ENCODE measurements at places on chromosomes 2 and 18.

- DNase-seq, result no peak
Observed at GRCh38 chr2:195360242-195360641, 296.8 kb upstream of the SLC39A10 start.

DNA sequence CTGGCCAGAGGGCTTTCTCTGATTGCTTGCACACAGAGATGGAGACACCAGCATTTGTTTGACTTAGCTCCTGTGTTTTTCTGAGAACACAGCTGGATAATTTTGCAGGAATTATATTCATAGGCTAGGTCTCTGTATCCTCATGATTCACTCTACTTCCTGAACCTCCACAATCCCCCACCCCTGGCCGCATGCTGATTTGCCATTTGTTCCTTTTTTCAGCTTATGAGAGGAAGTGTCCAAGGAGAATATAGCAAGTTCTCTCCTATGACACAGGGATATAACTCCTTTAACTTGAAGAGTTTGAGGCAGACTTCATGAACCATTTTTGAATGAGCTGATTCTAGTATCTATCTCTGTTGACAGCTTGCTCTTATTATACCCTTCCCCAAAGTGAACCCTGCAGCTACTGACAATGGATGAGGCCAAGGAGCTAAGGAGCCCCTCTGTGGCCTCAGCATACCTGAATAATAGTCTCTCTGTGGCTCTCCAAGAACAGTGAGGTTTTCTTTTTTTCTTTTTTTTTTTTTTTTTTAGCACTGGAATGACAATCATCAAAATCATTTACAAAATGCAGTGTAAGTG, 15.4 kb downstream of the CAVIN2 start:
- DNase-seq, result no peak

DNA sequence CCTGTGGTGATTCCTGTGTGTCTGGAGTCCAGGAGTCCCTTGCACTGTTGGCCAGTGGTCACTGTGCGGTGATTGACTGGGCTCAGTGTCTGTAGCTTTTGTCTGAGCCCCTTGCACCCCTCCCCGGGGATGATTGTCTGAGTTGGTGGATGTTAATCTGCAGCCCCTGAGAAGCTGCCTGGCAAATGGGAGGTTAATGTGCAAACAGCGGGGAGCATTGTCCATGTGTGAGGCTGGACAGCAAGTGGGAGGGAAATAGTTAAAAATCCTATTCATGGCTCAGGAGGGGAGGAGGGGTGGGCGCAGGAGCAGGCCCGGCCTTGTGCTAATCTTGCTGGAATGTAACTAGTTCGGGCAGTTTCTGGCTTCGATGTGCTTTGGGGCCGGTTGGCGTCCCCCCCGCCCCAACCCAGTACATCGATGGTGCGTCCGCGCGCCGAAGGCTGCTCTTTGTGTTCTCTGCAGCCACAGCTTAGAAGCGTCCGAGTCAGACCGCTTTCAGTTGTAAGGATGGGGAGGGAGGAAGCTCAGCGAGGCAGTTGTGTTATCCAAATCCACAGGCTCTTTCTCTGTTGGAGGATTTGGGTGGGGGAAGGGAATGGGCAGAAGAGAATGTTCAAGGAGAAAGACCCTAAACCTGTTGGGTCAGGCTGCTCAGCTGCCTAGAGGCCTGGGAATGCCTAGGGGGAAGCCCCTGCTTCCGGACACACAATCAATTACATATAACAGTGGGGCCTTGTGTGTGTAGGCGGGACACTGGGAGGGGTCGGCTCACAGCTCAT, 71.8 kb downstream of the TGOLN2 start:
- DNase-seq, result no peak

- DNase-seq, result peak; percentile 18
Observed at GRCh38 chr2:96111823-96112500, 4.4 kb downstream of the ADRA2B start.

- no peak for DNase-seq
Observed at GRCh38 chr2:10356439-10356811, 53.7 kb downstream of the HPCAL1 start.

DNA sequence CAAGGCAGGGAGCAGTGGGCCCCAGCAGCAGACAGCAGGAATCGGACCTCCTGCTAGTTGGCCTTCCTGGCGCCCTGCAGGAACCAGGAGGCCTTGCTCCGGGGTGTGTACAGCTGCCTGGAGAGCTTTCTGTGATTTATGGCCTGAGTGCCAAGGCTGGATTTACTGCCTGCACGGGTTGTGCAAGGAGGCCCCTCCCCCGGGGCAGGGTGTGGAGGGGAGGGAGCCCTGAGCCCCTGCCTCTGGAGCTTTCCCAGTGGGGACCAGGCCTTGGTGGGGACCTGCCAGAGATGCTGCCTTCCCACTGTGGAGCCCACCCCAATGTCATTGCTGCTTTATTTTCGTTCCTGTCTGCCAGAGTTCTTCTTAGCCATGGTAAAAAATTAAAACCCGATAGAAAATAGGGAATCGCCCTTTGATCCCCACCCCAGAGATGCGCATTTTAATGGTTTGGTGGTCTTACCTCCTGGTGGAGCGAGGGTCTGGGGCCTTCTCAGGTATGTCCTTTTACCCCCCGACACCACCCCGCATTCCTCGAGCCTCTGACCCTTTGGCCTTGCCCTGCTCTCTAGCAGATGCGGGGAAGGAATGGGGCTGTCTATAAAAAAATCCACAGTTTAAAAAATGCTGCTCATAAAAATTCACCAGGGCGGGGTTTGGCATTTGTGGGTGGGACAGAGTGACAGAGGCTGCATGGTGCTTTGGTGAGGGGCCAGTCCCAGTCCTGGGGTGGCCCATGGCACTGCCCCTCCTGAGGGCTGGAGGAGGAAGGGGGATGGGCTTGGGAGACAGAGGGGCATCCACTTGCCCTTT, 6.9 kb upstream of the RALB start:
- DNase-seq, result no peak

DNA sequence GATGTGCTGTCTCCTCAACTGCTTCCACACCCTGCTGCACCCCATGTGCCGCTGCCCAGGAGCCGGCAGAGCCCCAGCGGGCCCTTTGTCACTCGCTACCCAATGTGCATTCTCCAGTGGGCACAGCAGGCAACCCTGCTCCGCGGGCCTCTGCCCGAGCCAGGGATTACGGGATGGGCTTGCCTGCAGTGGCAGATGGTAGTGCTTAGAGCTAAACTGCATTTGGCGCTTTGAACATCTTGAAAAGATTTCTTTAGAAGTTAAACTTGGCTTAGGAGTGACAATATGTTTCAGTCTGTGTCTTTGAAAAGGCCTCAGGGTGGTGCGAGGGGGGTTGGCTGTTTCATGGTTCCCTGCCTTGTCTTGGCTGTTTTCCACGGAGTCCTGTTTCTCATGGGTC, 84.0 kb upstream of the BOD1L2 start:
- no peak for DNase-seq

DNA sequence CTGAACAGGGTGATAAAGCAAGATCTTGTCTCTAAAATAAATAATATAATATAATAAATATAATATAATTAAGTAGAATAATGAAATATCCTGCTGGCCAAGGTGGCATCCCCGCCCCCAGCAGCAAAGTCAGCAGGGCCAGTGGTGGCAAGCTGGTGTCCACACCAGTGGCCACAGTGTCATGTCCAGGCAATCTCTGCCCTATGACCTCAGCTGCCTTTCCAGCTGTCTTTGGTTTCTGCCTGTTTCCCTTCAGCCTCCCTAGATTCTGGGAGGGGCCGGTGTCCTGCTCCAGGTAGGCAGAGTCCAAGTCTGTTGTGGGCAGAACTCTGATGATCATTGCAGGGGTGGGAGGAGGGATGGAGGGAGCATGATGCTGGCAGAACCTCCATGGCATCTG, 16.2 kb upstream of the STEAP3 start:
- no peak for DNase-seq

GRCh38 chr18:7084080-7085065, 33.2 kb downstream of the LAMA1 start:
- DNase-seq, result no peak

DNA sequence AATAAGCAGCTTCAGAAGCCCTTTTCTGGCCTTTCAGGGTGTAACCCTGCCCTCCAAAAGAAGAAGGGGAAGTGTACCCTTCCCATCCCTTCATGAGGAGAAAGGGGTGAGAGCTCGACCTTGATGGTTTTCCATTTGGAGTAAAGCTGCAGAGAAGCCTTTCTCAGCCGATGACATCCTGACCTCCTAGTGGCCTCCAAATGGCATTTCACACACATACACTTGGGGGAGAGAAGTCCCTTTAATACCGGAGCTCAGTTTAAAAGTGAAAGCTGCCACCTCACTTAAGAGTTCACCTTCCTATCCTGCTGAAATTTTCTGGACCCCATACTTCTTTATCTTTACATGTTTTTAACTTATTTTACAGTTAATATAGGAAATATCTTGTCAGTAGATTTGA, 716.7 kb downstream of the DCDC2C start:
- no peak for DNase-seq

GRCh38 chr2:176820371-176820932, 392.1 kb upstream of the HNRNPA3 start:
- no peak for DNase-seq

GRCh38 chr2:127261804-127262406, 32.0 kb downstream of the ERCC3 start:
- no peak for DNase-seq

DNA sequence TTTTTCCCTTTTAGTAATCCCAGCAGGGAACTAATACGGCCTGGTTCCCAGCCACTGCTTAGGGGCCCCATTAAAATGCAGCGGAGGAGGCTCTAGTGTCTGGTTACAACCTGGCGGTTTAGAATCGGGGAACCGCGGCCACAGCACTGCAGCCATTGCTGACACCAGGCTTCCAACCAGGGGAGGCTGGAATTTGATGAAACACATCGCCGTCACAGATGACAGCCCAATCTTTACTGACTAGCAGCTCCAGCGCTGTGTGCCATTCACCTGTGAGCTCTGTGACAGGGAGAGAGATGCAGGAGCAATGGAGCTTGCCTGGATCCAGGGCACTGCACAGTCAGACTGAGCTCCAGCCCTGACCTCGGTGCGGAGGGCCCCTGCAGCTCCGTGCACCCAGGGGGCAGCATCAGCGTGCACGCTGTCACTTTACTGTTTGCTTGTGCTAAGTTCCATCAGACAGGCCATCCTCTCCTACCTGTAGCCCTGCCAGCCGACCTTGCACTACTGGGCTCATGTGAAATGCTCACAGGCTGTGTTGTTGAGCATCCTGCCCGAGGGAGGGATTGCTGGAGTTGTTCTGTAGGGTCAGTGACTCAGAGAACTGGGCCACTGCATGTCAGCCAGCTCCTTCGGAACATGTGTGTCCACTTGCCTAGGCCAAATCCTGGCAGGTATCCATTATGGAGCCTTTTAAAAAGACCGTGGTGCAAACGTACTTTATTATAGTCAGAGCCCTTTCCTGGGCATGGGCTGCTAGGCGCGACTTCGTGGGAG, 203.5 kb downstream of the SEPTIN10 start:
- no peak for DNase-seq

- no peak for DNase-seq
Observed at GRCh38 chr2:38643021-38643671, 22.8 kb upstream of the GALM start.

- DNase-seq, result no peak
Observed at GRCh38 chr18:79396431-79397246, 909 bp downstream of the NFATC1 start.

DNA sequence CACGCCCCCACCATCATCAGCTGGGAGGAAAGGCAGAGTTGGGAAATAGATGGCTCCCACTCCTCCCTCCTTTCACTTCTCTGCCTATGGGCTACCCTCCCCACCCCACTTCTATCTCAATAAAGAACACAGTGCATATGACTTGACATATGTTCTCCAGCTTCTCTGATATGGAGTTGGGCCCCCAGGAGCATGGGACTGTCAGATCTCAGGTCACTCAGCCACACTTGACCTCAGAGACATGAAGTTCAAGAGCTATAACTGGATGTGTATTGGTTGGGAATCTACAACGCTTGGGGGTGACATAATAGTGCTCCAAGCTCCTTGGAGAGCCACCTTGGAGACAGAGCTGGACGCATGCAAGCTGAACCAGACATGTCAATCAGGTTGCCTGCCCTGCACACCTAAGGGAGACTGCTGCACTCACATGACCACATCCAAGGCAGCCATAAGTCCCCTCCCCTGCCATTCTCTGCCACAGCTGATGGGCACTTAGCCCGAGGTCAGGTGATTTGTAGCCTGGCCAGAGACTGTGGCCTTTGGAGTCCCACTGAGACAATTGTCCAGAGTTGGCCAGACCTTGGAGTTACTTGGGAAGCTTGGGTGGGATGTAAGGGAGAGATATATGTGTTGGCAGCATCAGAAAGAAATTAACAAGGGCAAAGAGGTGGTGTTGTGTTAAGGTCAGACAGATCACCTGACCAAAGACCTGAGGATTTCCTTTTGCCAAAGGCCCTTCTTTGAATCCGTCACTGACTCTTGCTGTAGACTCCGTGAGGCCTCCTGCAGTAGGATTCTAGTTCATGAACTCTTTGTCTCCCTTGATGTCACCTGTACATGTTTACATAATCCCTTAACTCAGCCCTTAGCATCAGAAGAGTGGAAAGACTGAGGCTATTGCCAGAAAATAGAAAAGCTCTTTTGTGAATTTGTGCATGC, 3.7 kb downstream of the INHA start:
- DNase-seq, result no peak

DNA sequence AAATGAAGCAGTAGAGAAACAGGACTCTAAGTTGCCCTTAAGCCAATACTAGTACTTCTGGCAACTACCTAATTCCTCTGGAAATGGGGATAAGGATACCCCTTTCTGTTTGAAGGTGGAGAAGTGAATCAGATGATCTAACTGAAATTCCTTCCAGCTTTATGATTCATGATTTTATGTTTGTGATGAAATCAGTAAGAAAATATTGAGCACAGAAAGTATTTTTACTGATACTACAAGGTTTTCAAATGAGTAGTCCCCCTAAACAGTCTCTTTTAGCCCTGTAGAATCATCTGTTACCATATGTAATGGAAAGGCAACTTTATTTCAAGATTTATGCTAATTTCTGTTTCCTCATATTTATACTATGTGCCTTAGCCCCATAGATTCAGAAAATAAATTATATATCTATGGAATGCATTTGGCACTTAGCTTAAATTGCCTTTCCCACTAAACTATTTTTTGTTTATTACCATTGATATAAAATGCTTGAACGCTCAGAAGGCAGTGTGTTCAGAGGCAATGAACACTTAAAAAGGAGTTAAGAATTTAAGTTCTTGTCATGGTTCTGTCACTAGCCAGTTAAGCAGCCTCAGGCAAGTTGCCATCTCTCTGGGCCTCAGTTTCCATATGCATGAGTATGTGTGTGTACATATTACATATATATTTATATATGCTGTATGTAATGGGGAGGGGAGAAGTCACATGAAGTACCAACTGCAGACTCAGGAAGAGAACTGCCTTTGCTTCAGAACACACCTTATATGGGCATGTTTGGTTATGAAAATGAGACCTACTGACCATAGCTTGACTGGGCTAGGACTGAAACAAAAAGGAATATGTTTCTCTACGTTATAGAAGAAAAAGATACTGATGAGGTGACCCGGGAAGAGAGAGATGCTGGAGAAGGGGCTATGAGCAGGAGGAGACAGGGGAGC, 97.7 kb downstream of the CDC42EP3 start:
- DNase-seq, result no peak

Measured in CD4-positive, alpha-beta T cell treated with Interleukin-21 for 1 hour (primary cell).